ENCODE measurements at places on chromosomes 12 and 14.

DNA sequence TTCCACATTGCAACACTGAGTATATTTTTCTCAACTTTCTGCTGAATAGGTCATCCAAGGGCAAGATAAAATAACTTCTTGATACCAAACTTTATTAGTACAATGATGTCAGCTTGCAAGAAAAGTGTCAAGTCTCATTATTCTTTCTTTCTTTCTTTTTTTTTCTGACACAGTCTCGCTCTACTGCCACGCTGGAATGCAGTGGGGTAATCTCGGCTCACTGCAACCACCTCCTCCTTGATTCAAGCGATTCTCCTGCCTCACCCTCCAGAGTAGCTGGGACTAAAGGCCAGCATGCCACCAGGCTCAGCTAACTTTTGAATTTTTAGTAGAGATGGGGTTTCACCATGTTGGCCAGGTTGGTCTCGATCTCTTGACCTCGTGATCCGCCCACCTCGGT lies 523.4 kb downstream of the FSCB start:
- no peak for DNase-seq

GRCh38 chr14:90613997-90614396 lies 202.2 kb downstream of the TTC7B start:
- no peak for DNase-seq

- DNase-seq: no peak
Measured at GRCh38 chr12:59446116-59446515, 149.7 kb upstream of the SLC16A7 start.

DNA sequence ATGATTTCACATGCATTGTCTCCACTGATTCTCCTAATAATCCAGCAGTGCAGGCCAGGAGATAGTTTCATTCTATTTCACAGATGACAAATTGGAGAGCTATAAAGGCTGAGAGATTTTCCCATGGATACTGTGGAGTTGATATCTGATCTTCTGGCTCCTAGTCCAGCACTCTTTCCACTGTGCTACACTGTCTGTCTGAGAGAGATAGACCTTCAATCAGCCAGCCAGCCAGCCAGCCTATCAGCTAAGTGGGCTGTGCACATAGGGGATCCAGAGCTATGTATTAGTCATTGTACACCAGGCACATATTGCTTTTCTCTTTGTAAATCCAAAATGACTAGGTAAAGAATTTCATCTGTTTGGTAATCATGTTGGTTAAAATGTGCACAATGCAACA lies 91.8 kb upstream of the ATP2B1 start:
- no peak for DNase-seq

- no peak for DNase-seq
Measured at GRCh38 chr14:55807881-55808379, 227.9 kb downstream of the KTN1 start.

Data from midbrain (tissue), 1 donor.